ENCODE measurements at places on chromosomes 7 and 10.

- DNase-seq: no peak
These were observed 4.1 kb upstream of the LRRC17 start for GRCh38 chr7:102908676-102909075.

GRCh38 chr10:77291596-77292505 is 345.8 kb downstream of the KCNMA1 start:
- no peak for DNase-seq

DNA sequence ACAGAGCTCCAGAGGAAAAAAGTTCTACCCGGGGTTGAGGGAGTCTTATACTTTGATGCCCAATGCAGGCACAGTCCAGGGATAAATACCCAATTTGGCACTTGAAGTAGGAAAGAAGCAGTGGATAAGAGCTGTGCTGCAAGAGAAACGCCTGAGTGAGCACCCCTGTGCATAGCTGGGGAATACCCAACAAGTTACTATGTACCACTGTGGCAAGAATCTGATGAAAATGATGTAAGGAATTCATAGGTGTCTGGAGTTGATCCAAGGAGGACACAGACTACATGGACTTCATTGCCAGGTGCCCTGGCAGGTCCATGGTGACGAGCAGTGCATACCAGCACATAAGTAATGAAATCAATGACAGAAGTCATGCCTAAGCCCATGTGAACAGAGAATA is 183.7 kb upstream of the FEZF1 start:
- no peak for DNase-seq

GRCh38 chr7:140982508-140982907 is 32.2 kb downstream of the MRPS33 start:
- no peak for DNase-seq

DNA sequence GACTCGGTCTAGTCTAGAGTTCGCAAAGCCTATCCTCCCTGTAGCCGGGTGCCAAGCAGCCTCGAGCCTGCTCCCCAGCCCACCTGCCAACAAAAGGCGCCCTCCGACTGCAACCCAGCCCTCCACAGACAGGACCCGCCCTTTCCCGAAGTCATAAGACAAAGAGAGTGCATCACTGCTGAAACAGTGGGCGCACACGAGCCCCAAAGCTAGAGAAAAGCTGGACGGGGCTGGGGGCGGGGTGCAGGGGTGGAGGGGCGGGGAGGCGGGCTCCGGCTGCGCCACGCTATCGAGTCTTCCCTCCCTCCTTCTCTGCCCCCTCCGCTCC is 622 bp upstream of the COL1A2 start:
- no peak for DNase-seq

DNA sequence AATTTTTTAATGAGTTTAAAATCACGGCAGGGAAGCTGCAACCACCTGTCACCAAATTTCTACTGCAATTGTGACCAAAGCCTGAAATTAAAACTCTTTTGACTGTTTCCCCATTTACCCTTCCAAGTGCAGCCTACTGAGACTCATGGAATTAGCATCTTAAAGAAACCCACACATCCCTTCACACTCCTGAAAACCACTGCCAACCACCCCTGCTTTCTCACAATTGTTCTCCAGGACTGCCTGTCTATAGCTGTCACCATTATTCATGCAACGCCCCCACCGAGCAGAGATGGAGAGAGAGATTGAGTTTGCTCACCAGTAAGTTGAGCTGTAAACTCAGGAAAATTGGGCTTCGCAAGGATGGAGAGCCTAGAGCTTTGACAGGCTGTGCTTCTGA is 383.8 kb upstream of the SORCS1 start:
- no peak for DNase-seq

GRCh38 chr7:129975309-129975708 is 22.5 kb upstream of the UBE2H start:
- DNase-seq: no peak

- DNase-seq: no peak
These were observed 656 bp downstream of the VSTM4 start for GRCh38 chr10:49114718-49115014.

DNA sequence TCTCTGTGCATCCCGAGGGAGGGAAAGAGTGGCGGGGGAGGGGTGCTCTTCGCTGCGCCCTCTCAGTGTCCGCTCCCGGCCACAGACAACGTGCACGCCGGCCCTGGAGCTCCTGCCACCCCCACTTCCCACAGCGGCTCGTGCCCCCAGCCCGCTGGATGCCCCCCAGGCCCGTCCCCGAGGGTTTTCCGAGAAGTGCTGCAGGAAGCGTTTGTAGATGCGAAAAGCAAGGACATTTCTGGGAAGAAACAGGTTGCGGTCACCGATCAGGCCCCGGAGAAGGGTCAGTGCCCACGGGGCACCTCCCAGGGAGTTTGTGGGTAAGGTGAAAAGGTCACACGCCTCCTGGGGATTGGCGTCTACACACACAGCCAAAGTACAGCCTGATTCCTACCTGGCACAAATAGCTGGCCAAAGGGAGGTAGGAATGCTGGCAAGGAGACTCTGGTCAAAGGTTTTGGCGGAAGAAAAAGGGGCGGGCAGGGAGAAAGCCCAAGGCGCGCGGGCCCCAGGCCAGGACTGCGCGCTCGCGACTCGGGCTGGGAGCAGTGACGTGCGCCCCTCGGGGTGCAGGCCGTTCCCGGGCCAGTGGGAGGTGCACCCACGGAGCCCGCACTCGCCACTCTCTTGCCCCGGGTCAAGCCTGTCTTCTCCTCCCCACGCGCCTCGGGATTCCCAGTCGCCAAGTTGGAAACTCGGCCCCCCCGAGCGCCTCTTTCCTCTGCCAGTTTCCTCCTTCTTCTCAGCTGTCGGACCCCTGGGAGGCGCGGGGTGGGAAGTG is 1.5 kb upstream of the NRP1 start:
- no peak for DNase-seq

DNA sequence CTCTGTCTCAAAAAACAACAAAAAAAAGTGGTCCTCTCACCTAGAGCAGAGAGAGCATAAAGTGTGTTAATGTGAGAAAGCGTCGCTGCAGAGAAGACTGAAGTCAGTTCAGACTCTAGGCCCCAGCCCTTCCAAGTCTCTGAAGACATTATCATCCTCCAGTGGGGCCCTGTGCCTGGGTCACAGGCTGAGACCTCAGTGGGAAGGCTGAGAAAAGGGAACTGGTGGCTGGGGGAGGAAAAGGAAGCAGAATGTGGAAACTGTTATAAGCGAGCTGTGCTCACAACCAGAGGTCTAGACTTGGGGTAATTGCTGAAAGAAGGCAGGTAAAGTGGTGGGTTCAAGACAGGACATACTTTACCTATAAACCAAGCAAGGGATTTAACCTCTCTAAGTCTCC is 4.9 kb upstream of the RRP12 start:
- no peak for DNase-seq

All from NCI-H1436 (cell line).